ENCODE measurements at places on chromosomes 12 and 14.

DNA sequence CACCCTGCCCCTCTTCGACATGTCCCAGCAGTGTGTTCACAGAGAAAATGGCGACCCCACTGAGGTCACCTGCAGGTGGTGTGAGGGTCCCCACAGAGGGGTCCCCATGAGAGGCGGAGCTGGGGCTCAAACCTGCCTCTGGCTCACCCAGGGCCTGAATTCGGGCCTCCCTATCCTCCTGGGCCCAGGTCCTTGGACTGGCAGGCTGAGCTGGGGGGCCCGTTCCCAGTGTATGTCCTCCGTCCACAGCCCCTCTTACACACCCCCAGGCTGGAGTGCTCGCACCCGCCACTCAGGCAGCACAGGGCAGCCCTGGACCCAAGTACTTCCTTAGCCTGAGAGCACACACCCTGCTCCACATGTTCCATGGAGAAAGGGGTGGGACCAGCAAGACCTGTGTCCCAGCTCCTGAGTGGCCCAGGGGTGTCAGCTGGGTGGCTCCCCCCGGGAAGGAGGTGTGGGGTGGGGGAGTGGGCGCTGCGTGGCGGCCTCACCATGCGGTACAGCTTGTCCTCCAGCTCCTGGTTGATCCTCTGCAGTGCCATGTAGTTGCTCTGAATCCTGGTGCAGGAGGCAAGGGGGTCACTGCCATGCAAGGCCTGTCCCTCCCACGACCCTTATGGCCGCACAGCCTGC lies 42.6 kb downstream of the BEGAIN start:
- no peak for DNase-seq

GRCh38 chr12:114123108-114123507 lies 157.0 kb upstream of the RBM19 start:
- DNase-seq: no peak

DNA sequence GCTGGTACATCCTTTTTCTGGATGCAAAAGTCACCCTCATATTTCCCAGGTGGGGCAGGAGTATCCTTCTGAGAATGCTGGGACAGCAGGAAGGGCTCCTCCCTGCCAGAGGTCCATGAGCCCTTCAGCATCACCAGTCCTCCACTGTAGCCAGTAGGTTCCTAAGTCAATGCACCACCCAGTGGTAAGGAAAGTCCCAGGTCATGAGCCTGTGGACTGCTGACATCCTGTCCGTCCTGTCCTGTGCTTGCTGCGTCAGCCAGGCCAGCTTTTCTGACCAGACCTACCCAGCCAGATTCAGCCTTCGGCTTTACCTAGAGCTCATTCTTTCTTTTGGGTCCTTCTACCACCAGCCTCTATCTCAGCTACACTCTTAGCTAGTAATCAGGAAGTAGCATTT lies 23.0 kb upstream of the ACTN1 start:
- DNase-seq: no peak

GRCh38 chr14:72630374-72630773 lies 263.5 kb downstream of the DPF3 start:
- no peak for DNase-seq

GRCh38 chr12:112198120-112198733 lies 72.9 kb downstream of the TRAFD1 start:
- peak; percentile 19 for DNase-seq

All from activated CD4-positive, alpha-beta T cell treated with anti-CD3 and anti-CD28 coated beads for 24 hours (primary cell).